ENCODE measurements at places on chromosomes 5 and 9.

DNA sequence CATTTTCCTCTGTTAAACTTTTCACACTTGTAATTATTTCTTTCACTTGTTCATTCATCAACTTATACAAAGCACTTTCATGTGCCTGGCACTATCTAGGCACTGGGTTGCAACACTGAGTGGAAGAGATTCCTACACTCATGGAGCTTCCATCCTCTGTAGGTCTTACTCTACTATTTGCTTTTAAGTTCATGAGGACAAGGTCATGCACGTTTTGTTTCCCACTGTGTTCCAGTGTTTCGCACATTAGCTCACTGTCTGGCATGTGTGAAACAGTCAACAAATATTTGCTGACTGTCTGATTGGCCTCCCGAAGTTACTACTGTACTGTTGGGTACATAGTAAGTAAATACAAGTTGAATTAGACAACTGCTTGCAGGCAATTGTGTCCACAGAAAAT, 87.9 kb upstream of the IFNK start:
- H3K4me1 ChIP-seq = peaks cover under 1% of the 10 kb centered on the region
- H3K36me3 ChIP-seq = no peaks in the 10 kb centered on the region
- no peak overlapping the region for H3K4me3 ChIP-seq
- H3K27me3 ChIP-seq = no peaks in the 10 kb centered on the region

DNA sequence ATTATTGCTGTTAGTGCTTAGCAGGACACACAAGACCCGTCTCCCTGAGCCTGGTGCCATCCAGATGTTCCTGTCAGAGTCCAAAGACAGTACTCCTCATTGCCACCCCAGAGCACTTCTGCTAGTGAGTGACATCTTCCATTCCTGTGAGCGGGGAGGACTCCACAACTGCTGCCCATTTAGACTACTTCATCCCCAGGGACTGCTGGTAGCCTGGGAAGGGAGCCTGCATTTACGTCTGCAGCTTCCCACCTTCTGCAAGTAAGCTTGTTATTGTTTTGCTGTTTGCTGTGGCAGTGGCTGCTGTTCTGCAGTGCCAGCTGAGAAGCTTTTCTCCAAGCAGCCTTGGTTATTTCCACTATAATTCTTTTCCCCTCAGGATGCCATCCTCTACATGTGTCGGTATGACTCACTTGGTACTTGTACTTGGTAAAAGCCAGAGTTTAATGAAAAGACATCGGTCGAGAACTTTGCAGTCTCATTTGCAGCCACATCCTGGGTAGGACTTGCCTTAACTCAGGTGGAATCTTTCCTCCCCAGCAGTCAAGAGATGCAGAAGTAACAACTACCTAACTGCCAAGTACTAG, 10.6 kb upstream of the MAP1B start:
- no peaks in the 10 kb centered on the region for H3K36me3 ChIP-seq
- no peak for DNase-seq
- peaks cover 5% of the 10 kb centered on the region for H3K4me1 ChIP-seq
- H3K27ac ChIP-seq = no peak overlapping the region
- peaks cover 2% of the 10 kb centered on the region for H3K27me3 ChIP-seq

- no peaks in the 10 kb centered on the region for H3K27me3 ChIP-seq
- H3K36me3 ChIP-seq = no peaks in the 10 kb centered on the region
- peak overlapping the region; percentile 79 for H3K27ac ChIP-seq
- peaks cover 42% of the 10 kb centered on the region for H3K4me1 ChIP-seq
- DNase-seq = peak; percentile 76
- no peak overlapping the region for H3K4me3 ChIP-seq
Measured at GRCh38 chr9:127983847-127984289, 3.1 kb upstream of the EEIG1 start.

- H3K27ac ChIP-seq = peak overlapping the region; percentile 91
- H3K27me3 ChIP-seq = no peaks in the 10 kb centered on the region
- peaks cover 55% of the 10 kb centered on the region for H3K4me1 ChIP-seq
- H3K36me3 ChIP-seq = peaks cover 16% of the 10 kb centered on the region
Measured at GRCh38 chr5:134554319-134555222, 29.1 kb downstream of the JADE2 start.

GRCh38 chr9:98520221-98520960, 188.3 kb downstream of the GABBR2 start:
- no peak overlapping the region for H3K27ac ChIP-seq
- no peak overlapping the region for H3K4me3 ChIP-seq
- no peaks in the 10 kb centered on the region for H3K4me1 ChIP-seq
- no peak for DNase-seq
- no peaks in the 10 kb centered on the region for H3K36me3 ChIP-seq
- H3K27me3 ChIP-seq = no peaks in the 10 kb centered on the region

GRCh38 chr9:91217388-91217787, 144.3 kb downstream of the AUH start:
- no peaks in the 10 kb centered on the region for H3K27me3 ChIP-seq
- no peak overlapping the region for H3K27ac ChIP-seq
- no peaks in the 10 kb centered on the region for H3K36me3 ChIP-seq
- DNase-seq = no peak

GRCh38 chr5:156838961-156839360, 11.1 kb upstream of the PPP1R2B start:
- no peaks in the 10 kb centered on the region for H3K4me1 ChIP-seq
- no peak overlapping the region for H3K27ac ChIP-seq
- H3K4me3 ChIP-seq = no peak overlapping the region
- no peaks in the 10 kb centered on the region for H3K27me3 ChIP-seq

- DNase-seq = no peak
- no peaks in the 10 kb centered on the region for H3K4me1 ChIP-seq
- no peak overlapping the region for H3K4me3 ChIP-seq
- no peaks in the 10 kb centered on the region for H3K27me3 ChIP-seq
- no peak overlapping the region for H3K27ac ChIP-seq
Measured at GRCh38 chr5:143445776-143446175, 42.3 kb upstream of the NR3C1 start.

DNA sequence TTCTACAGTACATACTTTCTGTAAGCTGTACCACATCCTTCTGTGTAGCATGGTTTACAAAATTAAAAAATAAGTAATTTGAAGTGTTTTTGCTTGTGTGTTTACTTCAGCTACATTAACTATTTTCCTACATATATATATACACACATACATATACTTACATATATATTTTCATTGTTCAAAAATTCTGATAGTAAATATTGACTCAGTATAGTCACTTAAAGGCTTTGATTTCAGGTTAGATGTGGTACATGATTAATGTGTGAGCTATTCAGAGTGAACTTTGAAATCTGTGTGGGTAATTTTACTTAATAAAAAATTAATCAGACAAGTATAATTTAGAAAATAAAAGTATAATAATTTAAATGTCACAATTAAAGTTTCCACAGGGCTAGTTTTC, 306.7 kb upstream of the CDH18 start:
- H3K27me3 ChIP-seq = no peaks in the 10 kb centered on the region
- no peaks in the 10 kb centered on the region for H3K36me3 ChIP-seq
- DNase-seq = no peak
- no peaks in the 10 kb centered on the region for H3K4me1 ChIP-seq
- no peak overlapping the region for H3K4me3 ChIP-seq

DNA sequence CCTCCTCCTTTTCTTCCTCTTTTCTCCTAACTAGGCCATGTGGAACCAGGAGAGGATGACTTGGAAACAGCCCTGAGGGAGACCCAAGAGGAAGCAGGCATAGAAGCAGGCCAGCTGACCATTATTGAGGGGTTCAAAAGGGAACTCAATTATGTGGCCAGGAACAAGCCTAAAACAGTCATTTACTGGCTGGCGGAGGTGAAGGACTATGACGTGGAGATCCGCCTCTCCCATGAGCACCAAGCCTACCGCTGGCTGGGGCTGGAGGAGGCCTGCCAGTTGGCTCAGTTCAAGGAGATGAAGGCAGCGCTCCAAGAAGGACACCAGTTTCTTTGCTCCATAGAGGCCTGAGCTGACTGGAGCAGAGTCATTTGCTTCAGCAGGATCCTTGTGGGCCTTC, 13.7 kb downstream of the NUDT2 start:
- no peaks in the 10 kb centered on the region for H3K4me1 ChIP-seq
- no peak overlapping the region for H3K27ac ChIP-seq
- H3K27me3 ChIP-seq = no peaks in the 10 kb centered on the region
- no peak for DNase-seq
- H3K4me3 ChIP-seq = no peak overlapping the region

GRCh38 chr5:32646061-32646969, 61.0 kb downstream of the SUB1 start:
- H3K27ac ChIP-seq = no peak overlapping the region
- DNase-seq = no peak
- H3K4me1 ChIP-seq = no peaks in the 10 kb centered on the region
- H3K36me3 ChIP-seq = no peaks in the 10 kb centered on the region

DNA sequence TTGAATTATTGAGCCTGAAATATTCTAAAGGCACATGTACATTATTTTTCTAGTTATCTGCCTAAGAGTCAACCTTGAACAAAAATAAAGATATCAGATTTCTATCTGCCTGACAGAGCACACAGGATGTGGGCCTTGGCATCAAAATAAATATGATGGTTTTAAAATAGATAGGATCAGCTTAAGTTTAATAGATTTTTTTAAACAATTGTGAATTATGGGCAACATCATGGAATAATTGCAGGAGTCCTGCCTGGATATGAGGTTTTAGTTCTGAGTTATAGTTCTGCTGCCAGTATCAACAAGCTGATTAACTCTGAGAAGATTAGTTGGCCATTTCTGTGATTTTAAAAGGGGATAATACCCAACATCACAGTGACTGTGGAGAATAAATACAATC, 107.0 kb upstream of the PCA3 start:
- no peaks in the 10 kb centered on the region for H3K36me3 ChIP-seq
- H3K27ac ChIP-seq = no peak overlapping the region
- H3K27me3 ChIP-seq = no peaks in the 10 kb centered on the region
- no peak overlapping the region for H3K4me3 ChIP-seq

GRCh38 chr5:4182144-4182543, 586.5 kb downstream of the IRX1 start:
- no peaks in the 10 kb centered on the region for H3K36me3 ChIP-seq
- no peaks in the 10 kb centered on the region for H3K4me1 ChIP-seq
- no peak overlapping the region for H3K27ac ChIP-seq
- no peak overlapping the region for H3K4me3 ChIP-seq

DNA sequence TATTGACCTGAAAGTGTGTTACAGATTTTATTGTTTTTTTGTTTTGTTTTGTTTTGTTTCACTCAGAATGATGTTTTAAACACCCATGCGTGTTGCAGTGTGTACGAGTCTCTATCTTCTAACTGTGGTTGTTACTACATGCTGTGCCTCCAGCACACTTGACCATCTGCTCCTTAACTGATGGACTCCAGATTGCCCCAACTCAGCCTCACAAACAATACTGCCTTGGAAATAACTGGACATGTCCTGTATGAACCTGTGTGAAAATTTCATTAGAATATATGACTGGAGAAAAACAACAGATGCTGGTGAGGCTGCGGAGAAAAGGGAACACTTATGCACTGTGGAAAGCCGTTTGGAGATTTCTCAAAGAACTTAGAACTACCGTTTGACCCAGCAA, 68.7 kb upstream of the HAND1 start:
- H3K4me1 ChIP-seq = peaks cover 3% of the 10 kb centered on the region
- no peak overlapping the region for H3K27ac ChIP-seq
- DNase-seq = no peak
- no peak overlapping the region for H3K4me3 ChIP-seq
- no peaks in the 10 kb centered on the region for H3K27me3 ChIP-seq

DNA sequence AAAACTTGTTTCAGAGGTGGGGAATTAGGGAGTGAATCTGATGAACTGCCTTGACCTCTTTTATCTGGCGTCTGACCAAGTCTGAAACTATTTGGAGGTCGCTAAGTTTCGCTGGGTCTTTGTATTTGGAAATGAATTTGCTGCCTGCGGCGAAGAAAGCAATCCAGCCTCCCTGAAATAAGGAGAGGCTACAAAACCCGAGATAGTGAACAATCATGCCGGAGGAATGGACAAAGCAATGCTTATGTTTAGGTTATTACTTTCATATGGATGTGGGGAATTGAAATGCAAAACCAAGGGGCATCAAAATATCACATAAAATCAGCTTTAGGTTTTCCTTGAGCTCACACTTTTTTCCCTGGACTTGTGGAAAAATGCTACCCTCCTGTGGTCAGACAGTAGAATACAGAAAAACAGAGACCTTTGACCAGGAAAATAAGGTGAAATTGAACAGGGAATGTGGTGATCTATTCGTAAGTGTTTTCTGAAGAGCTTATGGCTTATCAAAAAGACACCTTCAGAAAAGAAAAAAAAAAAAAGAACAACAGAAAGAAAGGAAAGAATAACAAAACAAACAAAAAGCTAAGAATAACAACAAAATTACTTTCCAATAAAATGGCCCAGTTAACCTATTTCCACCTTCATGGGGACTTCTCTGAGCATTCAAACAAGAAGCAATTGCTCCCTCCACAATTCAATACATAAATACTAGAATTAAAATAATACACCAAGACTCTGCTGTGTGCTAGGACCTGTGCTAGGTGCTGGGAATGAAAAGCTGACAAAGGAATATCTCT, 68.6 kb upstream of the DPYSL3 start:
- no peak for DNase-seq
- H3K27me3 ChIP-seq = no peaks in the 10 kb centered on the region
- no peaks in the 10 kb centered on the region for H3K4me1 ChIP-seq
- no peaks in the 10 kb centered on the region for H3K36me3 ChIP-seq

DNA sequence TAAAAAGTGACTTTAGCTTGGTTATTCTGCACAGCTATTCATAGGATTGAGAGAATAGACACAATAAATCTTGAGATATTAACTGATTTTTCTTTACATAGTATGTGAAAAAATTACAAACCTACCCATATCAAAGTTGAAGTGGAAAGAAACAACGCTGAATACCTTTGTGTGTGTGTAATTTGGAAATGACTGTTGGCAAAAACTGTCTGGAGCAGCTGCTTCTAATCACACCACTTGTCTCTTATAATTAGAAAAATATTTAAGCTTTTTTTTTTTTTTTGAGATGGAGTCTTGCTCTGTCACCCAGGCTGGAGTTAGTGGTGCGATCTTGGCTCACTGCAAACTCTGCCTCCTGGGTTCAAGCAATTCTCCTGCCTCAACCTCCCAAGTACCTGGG, 110.8 kb upstream of the POC5 start:
- no peak overlapping the region for H3K4me3 ChIP-seq
- H3K27me3 ChIP-seq = no peaks in the 10 kb centered on the region
- no peaks in the 10 kb centered on the region for H3K36me3 ChIP-seq
- H3K27ac ChIP-seq = no peak overlapping the region

- H3K36me3 ChIP-seq = no peaks in the 10 kb centered on the region
- DNase-seq = no peak
- peaks cover 2% of the 10 kb centered on the region for H3K4me1 ChIP-seq
- H3K27me3 ChIP-seq = peaks cover 6% of the 10 kb centered on the region
- no peak overlapping the region for H3K4me3 ChIP-seq
- H3K27ac ChIP-seq = no peak overlapping the region
Measured at GRCh38 chr9:107491081-107492053, 1.8 kb upstream of the KLF4 start.

GRCh38 chr9:81112627-81113452, 576.5 kb downstream of the TLE1 start:
- no peak overlapping the region for H3K4me3 ChIP-seq
- no peaks in the 10 kb centered on the region for H3K4me1 ChIP-seq
- H3K27me3 ChIP-seq = no peaks in the 10 kb centered on the region
- no peak for DNase-seq
- H3K36me3 ChIP-seq = no peaks in the 10 kb centered on the region

- no peak overlapping the region for H3K4me3 ChIP-seq
- no peak for DNase-seq
- no peaks in the 10 kb centered on the region for H3K36me3 ChIP-seq
- peaks cover 14% of the 10 kb centered on the region for H3K4me1 ChIP-seq
Measured at GRCh38 chr5:87254035-87254434, 13.6 kb upstream of the RASA1 start.
